ENCODE measurements at places on chromosomes 6 and 20.

GRCh38 chr6:25525078-25525477 is 126.9 kb upstream of the SCGN start:
- DNase-seq = no peak

DNA sequence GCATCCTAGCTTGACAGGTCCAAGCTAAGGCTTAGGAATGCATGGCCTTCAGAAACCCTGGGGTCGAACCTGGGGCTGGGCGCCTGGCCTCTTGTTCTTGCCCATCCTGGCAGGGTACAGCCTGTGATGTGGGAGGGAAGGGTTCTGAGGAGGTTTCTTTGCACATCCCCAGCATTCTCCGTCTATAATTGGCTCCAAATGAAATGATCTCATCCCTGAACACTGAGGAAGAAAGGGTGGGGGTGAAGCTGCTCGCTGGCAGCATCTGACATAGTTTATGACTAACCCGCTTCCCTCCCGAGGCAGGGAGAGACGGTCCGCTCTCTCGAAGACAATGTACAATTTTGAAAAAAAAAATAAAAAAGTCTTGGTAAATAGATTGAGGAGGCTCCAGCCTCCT is 67.1 kb upstream of the ZNFX1 start:
- no peak for DNase-seq

DNA sequence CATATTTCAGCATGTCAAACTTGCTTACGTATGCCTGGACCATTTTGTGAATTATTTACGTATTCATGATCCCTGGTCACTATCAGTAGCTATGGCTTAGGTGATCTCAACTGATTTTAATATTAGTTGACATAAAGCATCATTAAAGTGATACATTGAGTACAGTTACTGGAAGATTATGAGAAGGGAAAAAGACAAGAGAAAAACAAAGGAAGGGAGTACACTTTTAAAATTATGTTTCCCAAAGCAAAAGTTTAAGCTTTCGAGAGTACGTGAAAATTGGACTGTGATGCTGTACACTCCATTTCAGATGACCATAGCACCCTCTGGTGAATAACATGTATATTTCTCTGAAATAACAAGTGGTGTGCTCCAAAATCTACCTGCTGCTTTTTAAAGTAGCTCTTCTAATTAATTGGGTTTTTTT is 215.0 kb upstream of the HSF2 start:
- no peak for DNase-seq

- DNase-seq = no peak
Observed at GRCh38 chr20:14219801-14220461, 117.5 kb downstream of the FLRT3 start.

GRCh38 chr20:39795401-39796272 is 833.5 kb downstream of the DHX35 start:
- DNase-seq = no peak

DNA sequence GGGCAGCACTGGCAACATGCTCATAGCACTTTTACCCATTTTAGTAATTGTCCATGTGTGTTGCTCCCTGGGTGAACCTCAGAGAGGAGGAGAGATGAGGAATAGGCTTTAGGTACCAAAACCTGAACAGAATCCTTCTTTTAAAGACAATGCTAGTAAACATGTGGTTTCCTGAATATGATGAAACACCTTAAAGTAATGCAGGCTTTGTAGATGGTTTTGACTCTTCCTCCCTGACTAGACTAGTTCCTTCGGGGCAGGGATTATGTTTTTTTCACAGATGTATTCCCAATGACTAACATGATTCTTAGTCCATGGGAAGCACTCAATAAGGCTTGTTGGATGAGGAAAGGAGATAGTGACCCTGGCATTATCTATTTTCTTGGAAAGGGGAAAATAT is 367.6 kb upstream of the JAG1 start:
- no peak for DNase-seq

DNA sequence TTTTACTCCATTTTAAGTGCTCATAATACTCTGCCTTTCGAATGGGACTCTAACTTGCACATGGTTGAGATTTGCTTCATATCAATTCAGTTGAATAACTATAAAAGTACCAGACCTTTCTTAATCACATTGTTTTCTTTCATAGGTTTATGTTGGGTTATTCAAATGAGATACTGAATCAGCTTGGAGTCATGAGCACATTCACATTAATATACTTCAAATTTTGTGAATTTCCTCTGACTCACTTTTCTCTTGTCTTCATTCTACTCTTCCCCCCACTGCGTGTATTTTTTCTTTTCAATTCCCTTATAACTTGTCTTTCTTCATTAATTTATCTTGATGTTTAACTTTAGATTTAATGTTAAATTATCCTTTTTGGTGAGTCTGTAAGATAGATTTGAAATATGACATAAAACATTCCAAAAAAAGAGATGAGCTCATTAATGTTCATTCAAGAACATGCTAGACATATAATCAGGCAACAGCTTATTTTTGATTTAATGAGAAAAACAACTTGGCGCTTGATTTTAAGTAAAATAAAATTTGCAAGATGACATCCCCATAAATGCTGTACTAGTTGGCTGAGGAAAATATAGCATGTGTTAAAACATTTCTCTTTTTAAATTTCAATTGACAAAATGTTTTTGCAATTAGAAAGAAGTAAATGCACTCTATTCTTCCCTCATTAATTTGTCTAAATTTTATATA is 736.0 kb downstream of the CD109 start:
- DNase-seq = no peak

GRCh38 chr6:26280407-26280806 is 84.6 kb upstream of the BTN3A2 start:
- DNase-seq = no peak

- DNase-seq = no peak
Observed at GRCh38 chr6:22756365-22756764, 187.0 kb downstream of the HDGFL1 start.

GRCh38 chr6:4091941-4092340 is 13.0 kb upstream of the FAM217A start:
- no peak for DNase-seq

Data from activated T-helper 1 cell treated with anti-CD3 and anti-CD28 coated beads, Interleukin-2, amount 50 U/mL, for 16 hours (primary cell).